ENCODE measurements at places on chromosomes 1 and 21.

GRCh38 chr1:62398377-62398776, 38.5 kb upstream of the USP1 start:
- DNase-seq, result no peak

- DNase-seq, result no peak
Observed at GRCh38 chr1:183533617-183534174, 56.6 kb downstream of the NCF2 start.

GRCh38 chr1:199619223-199619622, 408.3 kb upstream of the NR5A2 start:
- no peak for DNase-seq

DNA sequence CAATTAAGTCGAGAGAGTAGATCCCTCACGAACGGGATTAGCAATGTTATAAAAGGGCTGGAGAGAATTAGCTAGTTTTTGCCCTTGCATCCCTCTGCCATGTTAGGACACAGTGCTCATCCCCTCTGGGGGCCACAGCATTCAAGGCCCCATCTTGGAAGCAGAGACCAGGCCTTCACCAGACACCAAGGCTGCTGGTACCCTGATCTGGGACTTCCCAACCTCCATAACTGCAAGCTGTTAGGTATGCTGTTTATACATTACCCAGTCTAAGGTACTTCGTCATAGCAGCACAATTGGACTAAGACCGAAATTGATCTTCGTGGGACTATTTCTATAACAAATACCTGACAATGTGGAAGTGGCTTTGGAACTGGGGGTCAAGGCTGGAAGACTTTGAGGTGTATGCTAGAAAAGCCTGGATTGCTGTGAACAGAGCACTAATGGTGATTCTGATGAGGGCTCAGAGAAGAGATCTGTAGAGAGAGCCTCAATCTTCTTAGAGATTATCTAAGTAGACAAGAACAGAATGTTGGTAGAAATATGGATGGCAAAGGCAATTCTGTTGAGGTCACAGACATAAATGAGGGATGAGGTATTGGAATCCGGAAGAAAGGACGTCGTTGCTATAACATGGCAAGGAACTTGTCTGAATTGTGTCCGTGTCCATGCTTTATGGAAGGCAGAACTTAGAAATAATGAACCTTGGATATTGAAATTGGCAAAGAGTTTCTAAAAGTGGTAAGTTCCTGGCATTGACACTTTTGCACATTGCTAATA, 83.8 kb upstream of the KIF26B start:
- no peak for DNase-seq

DNA sequence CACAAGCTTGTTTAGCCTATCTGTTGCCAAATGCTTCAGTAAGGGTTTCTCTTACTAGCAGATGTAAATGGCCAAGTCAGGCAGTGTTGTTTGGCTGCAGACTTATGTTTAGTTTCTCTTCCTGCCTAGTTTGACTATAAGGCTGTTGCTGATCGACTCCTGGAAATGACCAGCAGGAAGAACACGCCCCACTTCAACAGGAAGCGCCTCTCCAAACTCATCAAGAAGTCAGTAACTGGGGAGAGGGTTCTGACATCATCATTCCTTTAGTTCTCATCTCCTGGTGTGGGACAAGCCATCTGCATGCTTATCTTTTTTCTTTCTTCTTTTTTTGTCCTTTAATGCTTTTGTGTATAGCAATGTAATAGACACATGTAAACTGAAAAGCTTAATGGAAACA, 25.1 kb downstream of the RRP1B start:
- DNase-seq, result no peak

DNA sequence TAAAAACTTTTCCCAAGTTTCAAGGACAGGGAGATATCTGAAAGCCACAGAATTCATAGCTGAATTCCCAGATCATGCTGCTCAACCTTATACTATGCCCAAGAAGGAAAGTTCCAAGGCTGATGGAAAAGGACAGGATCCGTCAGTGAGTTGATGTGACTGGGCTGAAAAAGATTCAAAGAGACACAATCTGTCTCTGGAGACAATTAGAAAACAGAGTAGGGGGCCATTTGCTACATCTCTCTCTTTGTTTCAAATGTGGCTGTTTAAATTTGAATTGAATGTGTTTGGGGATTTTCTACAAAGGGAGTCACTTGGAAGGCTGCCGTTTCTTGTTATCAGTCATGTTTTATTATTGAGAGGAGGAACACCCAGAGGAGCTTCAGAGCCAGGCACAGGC, 292.6 kb downstream of the NUF2 start:
- DNase-seq, result no peak

DNA sequence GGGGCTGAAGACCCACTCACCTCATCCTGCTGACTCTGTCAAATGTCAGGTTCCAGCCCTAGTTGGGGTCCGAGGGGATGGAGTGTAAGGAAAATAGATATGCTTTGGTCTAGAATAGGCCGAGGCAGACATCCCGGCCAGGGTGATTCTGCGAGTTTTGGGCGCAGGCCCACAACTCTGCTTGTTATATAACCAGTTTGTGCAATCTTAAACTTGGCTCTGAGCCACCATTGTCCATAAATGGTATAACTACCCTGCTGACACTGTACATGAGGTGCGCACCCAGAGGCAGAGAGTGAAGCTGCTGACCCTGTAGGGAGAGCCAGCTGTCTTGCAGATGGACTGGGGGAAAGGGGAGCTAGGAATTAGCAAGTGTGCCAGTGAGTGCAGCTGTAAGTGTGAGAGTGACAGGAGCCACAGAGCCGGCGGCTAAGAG, 1388.8 kb downstream of the AMY1C start:
- no peak for DNase-seq

GRCh38 chr1:70675737-70676156, 264.7 kb downstream of the CTH start:
- no peak for DNase-seq

- no peak for DNase-seq
Observed at GRCh38 chr1:164534863-164535610, 23.9 kb upstream of the PBX1 start.

GRCh38 chr1:207453710-207454045, 450 bp upstream of the CR2 start:
- no peak for DNase-seq

Data from SIG-M5 (cell line).